ENCODE measurements at places on chromosomes 4 and X. TPM values are rescaled to one million over a fixed set of nuclear protein-coding genes. Genes with fewer than 3 reads are reported as not detected.

SMIM31 gene
- 0.39 TPM for polyA plus RNA-seq

MAP3K15 gene
- polyA plus RNA-seq, result 1.6 TPM

CPZ gene
- 19.4 TPM for polyA plus RNA-seq

SSX1 gene
- not detected for polyA plus RNA-seq

MTMR8 gene
- 2.8 TPM for polyA plus RNA-seq

GRCh38 chr4:159526172-159526571, 423.3 kb downstream of the RAPGEF2 start:
- DNase-seq, result no peak

GRCh38 chrX:131783555-131784308, 239.4 kb upstream of the STK26 start:
- no peak for DNase-seq

DNA sequence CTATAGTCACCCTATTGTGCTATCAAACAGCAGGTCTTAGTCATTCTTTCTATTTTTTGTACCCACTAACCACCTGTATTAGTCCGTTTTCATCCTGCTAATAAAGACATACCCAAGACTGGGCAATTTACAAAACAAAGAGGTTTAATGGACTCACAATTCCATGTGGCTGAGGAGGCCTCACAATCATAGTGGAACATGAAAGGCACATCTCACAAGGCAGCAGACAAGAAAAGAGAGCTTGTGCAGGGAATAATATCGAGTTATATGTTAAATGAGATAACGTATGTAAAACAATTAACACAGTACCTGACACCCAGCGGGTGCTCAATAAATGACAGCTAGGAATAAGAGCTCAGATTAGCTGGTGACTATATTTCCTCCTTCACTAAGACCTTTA, 88.1 kb upstream of the WDR44 start:
- DNase-seq, result no peak

Data from left renal pelvis (tissue), 4 donors.